Esophagus squamous epithelium (tissue), 5 donors: ENCODE measurements at places on chromosomes 7 and 10. TPM values are rescaled to one million over a fixed set of nuclear protein-coding genes. Genes with fewer than 3 reads are reported as not detected.

Gene HOXA2
- total RNA-seq: 3.6 TPM

Gene CALHM2
- total RNA-seq: 40.1 TPM

Gene SHH
- not detected for total RNA-seq

Gene FEZF1
- not detected for total RNA-seq

Gene PNLIPRP1
- not detected for total RNA-seq

Gene KEL
- not detected for total RNA-seq

Gene CFTR
- total RNA-seq: not detected

DNA sequence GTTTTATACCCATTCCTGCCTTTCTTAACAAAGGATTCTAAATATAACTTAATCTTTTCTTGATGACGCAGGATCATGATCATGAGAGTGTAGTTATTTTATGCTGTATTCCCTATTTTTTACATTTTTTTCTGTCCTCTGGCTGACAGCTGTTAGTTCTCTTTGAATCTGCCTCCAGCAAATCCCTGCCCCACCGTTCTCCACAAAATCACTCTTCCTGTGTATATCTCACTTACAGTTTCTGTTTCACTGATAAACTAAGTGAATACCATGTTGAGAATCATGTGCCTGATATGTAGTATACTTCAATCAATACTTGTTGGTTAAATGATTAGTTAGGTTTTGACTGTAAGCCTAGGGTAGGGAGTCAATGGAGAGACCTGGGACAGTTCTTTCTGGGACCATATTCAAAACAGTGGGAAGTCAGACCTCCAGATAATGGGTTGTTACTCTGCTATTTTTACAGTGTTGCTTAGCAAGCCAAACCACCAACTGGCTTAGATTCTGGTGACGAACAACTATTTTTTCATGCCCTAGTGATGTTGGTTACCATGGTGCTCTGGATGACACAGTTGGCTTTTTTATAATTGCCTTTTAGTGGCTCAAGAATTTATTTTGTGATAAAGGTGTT, 12.8 kb downstream of the CNNM1 start:
- no peak overlapping the region for H3K27ac ChIP-seq
- H3K27me3 ChIP-seq: no peaks in the 10 kb centered on the region
- H3K36me3 ChIP-seq: no peaks in the 10 kb centered on the region
- DNase-seq: no peak
- H3K4me1 ChIP-seq: no peaks in the 10 kb centered on the region

DNA sequence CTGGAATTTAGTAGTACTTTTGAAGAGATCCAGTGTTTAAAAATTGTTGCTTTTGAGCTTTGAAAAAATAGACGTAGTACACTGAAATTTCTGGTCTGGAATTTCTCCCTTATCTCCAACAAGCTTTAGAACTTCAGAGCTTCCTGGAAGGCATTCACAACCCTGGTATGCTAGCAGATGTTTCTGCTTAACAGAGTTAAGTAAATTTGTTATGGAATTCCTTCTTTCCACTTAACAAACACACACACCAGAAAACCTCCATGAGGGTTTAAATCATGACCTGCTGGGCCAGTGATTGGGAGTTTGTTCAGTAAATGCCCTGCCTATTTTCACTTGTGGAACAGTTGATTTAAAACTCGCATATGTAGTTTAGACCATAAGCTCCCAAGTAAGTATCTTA, 13.7 kb downstream of the ASB15 start:
- H3K27ac ChIP-seq: no peak overlapping the region
- H3K27me3 ChIP-seq: no peaks in the 10 kb centered on the region
- no peaks in the 10 kb centered on the region for H3K4me1 ChIP-seq
- H3K36me3 ChIP-seq: no peaks in the 10 kb centered on the region
- DNase-seq: no peak

GRCh38 chr7:39407723-39408122, 158.5 kb upstream of the YAE1 start:
- H3K27me3 ChIP-seq: no peaks in the 10 kb centered on the region
- no peaks in the 10 kb centered on the region for H3K4me1 ChIP-seq
- H3K36me3 ChIP-seq: no peaks in the 10 kb centered on the region

DNA sequence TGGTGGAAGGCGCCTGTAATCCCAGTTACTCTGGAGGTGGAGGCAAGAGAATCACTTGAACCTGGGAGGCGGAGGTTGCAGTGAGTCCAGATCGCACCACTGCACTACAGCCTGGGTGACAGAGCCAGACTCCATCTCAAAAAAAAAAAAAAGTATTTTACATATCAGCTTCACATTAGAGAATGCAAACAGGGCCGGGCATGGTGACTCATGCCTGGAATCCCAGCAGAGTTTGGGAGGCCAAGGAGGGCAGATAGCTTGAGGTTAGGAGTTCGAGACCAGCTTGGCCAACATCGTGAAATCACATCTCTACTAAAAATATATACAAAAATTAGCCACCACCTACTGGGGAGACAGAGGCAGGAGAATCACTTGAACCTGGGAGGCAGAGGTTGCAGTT, 31.6 kb downstream of the USP54 start:
- H3K4me1 ChIP-seq: no peaks in the 10 kb centered on the region
- no peak overlapping the region for H3K4me3 ChIP-seq
- H3K27ac ChIP-seq: no peak overlapping the region
- no peak for DNase-seq
- H3K27me3 ChIP-seq: no peaks in the 10 kb centered on the region
- H3K36me3 ChIP-seq: peaks cover 32% of the 10 kb centered on the region

GRCh38 chr7:108016841-108017775, 14.1 kb upstream of the LAMB1 start:
- DNase-seq: no peak
- no peak overlapping the region for H3K27ac ChIP-seq
- no peak overlapping the region for H3K4me3 ChIP-seq

DNA sequence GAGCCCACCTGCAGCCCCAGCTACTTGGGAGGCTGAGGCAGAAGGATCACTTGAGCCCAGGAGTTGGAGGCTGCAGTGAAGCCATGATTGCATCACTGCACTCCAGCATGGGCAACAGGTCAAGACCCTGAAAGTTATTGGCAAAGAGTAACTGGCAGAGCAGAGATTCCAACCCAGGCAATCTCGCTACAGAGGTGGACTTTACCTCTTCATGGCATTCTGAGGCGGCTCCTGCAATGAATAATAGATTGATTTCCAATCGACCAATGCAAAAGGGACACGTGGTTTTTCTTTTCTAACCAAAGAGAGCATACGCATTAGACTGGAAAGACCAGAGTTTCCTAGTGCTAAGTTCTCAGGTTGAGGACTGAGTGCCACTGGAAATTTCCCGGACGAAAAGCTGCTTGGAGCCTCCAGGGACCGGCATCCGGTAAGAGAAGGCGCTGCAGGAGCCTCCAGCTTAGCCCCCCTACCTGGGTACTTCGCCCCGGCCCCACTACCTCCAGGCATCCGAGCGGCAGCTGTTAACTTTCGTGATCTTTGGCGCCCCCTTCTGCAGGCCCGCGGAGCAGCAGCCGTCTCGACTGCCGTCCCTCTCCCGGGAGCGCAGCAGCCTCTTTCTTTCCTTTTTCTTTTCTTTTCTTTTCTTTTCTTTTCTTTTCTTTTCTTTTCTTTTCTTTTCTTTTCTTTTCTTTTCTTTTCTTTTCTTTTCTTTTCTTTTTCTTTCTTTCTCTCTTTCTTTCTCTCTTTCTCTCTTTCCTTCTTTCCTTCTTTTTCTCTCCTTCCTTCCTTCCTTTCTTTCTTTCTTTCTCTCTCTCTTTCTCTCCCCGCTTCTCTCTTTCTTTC, 4.1 kb downstream of the MBLAC1 start:
- H3K4me1 ChIP-seq: peaks cover 15% of the 10 kb centered on the region
- H3K4me3 ChIP-seq: peak overlapping the region; percentile 17
- H3K27me3 ChIP-seq: no peaks in the 10 kb centered on the region

- H3K4me1 ChIP-seq: no peaks in the 10 kb centered on the region
- no peak overlapping the region for H3K27ac ChIP-seq
- no peaks in the 10 kb centered on the region for H3K27me3 ChIP-seq
- H3K4me3 ChIP-seq: no peak overlapping the region
- no peaks in the 10 kb centered on the region for H3K36me3 ChIP-seq
These were observed 130.1 kb upstream of the MALRD1 start for GRCh38 chr10:18918532-18918931.

DNA sequence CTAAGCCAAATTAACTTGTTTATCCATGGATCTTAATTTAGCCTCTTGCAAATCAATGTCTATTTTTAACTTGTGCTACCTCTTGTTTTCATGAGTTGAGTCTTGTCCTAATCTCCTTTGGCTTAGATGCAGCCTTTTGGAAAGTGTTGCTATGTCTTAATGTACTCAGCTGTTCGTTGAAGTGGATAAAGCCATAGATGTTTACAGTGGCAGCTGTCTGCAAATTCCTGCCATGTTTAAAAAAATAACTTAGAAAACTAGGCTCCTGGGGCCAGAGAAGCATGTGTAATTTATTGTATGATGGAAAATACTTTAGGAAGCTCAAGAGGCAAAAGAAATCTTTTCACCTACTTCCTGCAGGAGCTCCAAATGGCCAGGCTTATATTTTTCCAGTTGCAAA, 253.1 kb upstream of the RHOBTB1 start:
- H3K36me3 ChIP-seq: no peaks in the 10 kb centered on the region
- DNase-seq: no peak
- no peaks in the 10 kb centered on the region for H3K27me3 ChIP-seq
- no peak overlapping the region for H3K27ac ChIP-seq
- H3K4me1 ChIP-seq: peaks cover 7% of the 10 kb centered on the region
